ENCODE measurements at places on chromosomes 2 and 18.

- no peak for DNase-seq
These were observed 246.7 kb upstream of the EPAS1 start for GRCh38 chr2:46050489-46050888.

- no peak for DNase-seq
These were observed 47.1 kb upstream of the REL start for GRCh38 chr2:60834270-60834717.

DNA sequence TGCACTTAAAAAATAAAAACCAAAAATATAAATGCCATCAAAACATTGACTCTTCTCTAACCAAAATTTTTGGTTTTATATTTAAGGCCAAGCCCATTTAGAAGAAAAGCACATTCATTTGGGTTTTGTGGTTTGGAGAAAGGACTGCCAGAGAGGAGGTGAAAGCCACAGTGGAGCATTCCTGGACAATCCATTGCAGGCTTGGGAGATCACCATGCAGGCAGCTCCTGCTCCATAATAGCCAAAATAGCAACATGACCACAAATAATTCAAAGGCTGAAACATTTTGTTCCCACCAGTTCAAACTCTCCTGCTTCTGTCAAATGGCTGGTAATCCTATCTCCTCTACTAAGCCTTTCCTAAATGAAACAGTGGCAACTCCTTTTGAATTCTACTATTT is 73.5 kb downstream of the GALNT3 start:
- no peak for DNase-seq

- no peak for DNase-seq
These were observed 68.8 kb downstream of the CAVIN2 start for GRCh38 chr2:191778041-191778440.

- DNase-seq, result no peak
These were observed 294.3 kb downstream of the SRBD1 start for GRCh38 chr2:45316576-45317338.

- no peak for DNase-seq
These were observed 58.7 kb upstream of the PEX13 start for GRCh38 chr2:60958800-60959199.

DNA sequence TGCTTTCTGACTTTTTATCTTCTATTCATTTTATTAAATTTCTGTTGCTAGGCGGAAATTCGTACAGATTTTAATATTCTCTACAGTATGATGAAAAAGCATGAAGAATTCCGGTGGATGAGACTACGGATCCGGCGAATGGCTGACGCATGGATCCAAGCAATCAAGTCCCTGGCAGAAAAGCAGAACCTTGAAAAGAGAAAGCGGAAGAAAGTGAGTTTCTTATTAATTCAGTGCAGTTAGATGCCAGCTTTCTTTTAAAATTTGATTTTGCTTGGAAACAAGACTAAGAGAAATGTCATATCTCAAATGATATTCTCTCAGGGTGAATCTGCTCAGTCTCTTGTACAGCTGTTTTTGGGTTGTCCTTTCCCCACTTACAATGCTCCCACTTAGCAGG is 84.3 kb downstream of the MGAT5 start:
- DNase-seq, result no peak

DNA sequence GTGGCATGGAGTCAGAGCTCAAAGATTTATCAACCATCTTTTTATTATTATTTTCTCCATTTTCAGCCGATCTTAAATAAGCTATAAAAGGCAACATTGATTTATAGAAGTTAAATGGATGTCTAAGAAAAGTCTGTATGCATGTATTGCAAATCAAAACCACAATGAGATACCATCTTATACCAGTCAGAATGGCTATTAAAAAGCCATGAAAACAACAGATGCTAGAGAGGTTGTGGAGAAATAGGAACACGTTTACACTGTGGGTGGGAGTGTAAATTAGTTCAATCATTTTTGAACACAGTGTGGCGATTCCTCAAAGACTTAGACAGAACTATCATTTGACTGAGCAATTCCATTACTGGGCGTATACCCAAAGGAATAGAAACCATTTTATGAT is 731.0 kb downstream of the CNTNAP5 start:
- DNase-seq, result no peak

DNA sequence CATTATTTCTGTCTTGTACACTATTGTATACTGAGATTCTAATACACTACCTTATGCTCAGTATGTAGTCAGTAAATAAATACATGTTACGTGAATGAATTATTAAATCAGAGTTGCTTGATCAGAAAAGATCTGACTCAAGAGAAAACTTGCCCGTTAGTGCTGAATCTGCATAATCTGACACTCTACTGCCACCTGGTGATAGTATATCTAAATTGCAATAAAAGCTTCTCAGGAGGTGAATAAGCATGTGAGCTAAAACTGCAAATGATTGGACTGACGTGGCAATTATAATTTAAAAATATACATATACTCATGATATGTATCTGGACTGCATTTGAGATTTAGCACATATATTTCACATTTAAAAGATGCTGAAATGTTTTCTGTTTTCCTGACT is 70.4 kb downstream of the KIAA1328 start:
- peak; percentile 8 for DNase-seq

GRCh38 chr2:194854941-194855340 is 802.1 kb upstream of the SLC39A10 start:
- DNase-seq, result no peak

DNA sequence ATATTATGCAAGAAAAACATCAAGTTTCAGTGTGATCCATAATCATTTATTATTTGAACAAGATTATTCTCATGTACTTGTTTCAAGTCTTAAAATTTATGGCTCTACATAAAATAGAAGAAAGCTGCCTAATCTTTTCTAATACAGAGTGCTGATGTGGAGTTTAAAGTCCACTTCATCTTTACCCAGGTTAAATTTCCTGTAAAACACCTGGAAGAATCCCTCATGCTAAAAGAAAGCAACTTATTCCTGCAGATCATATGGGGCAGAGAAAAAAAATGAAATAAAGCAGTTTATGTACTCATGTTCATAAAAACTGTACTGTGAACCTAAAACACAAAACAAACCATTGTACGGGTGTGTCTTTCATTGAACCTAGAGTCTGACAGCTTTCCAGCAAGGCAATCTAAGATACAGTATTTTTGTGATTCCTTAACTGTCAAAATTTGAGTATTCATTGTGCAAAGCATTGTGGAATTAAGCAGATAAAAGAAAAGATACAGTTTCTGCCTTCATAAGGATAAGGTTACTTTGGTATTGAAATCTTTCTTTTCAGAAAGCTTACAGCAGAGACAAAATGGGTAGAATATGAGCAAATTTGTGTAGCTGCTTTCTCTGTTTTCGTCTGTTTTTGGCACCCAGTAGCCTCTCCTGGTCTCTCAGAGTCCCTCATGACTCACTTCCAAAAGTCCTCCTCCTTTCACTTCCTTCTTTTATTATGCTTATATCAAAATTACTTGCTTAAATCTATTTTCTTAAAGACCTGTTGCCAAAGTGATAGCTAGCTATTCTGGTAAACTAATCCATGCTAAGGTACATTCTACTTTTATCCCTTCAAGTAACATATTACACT is 26.9 kb upstream of the GLS start:
- DNase-seq, result peak; percentile 22

DNA sequence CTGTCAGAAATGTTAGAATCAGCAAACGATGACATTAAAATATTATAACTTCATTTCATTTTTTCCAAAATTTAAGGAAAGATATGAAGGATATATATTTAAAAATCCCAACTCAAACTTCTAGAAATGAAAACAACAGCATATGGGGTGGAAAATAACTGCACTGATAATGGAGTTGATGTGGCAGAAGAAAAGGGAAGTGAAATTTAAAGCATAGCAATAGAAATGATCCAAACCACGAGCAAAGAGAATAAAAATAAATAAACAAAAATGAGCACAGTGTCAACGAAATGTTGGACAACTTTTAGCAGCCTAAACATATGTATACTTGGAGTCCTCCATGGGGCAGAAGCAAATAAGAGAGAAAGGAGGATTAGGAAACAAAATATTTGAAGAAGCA is 280.2 kb downstream of the KCNJ3 start:
- no peak for DNase-seq

- DNase-seq, result no peak
These were observed 27.8 kb downstream of the AGFG1 start for GRCh38 chr2:227499627-227500300.

GRCh38 chr2:129726216-129726615 is 253.2 kb upstream of the RAB6C start:
- no peak for DNase-seq

GRCh38 chr2:194730266-194730665 is 926.8 kb upstream of the SLC39A10 start:
- no peak for DNase-seq

DNA sequence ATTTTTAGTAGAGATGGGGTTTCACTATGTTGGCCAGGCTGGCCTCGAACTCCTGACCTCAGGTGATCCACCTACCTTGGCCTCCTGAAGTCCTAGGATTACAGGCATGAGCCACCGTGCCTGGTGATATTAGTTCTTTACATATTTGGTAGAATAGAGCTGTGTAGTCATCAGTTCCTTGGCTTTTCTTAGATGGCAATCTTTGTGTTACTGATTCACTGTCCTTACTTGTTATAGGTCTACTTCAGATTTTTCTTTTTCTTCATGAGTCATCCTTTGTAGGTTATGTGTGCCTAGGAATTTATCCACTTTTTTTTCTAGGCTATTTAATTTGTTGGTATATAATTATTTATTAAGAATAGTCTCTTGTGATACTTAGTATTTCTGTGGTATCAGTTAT is 30.3 kb upstream of the ZSWIM2 start:
- DNase-seq, result no peak

- peak; percentile 46 for DNase-seq
These were observed 31.8 kb downstream of the CRIM1 start for GRCh38 chr2:36387258-36387916.

GRCh38 chr2:45821558-45822271 is 170.2 kb downstream of the PRKCE start:
- no peak for DNase-seq

- no peak for DNase-seq
These were observed 410.4 kb downstream of the DSC3 start for GRCh38 chr18:30632071-30632698.

GRCh38 chr2:232340171-232340935 is 38.2 kb upstream of the ALPP start:
- DNase-seq, result no peak

GRCh38 chr2:77034445-77034844 is 487.7 kb downstream of the LRRTM4 start:
- no peak for DNase-seq

GRCh38 chr2:241425368-241425767 is 69.3 kb downstream of the FARP2 start:
- no peak for DNase-seq

DNA sequence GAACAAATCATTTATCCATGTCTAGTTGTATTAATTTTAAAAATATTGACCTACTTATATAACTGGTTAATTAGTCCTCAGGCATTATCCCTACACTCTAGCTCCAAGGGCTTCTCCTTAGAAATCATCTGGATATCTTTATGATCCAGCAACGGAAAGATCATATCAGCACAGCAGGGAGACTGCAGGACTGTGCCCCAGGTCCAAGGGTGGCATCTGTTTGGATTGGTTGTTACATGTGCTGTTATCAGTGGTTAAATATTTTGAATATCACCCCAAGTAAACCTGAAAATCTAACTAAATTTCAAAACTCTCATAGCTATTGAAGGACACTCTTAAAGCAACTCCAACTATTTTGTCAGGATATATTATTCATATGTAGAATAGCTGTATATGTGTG is 556.2 kb upstream of the ZEB2 start:
- no peak for DNase-seq

DNA sequence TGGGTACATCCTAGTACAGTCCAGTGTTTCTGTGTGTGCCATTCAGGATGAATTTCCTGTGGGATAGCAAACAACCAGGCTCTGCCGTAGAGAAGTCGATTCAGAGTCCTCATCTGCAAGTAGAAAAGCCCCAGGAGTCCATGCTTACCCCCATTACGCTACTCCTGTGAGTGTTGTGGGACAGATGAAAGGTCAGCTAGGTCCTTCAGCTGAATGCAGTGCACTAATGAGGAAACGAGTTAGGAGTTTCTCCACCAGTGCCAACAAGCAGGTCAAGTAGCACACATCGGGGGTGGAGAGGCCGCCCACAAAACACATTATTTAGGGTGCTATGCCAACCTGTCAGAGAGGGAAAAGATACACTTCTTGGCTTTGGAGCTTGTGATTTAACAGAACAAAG is 2.5 kb upstream of the GPR39 start:
- no peak for DNase-seq

DNA sequence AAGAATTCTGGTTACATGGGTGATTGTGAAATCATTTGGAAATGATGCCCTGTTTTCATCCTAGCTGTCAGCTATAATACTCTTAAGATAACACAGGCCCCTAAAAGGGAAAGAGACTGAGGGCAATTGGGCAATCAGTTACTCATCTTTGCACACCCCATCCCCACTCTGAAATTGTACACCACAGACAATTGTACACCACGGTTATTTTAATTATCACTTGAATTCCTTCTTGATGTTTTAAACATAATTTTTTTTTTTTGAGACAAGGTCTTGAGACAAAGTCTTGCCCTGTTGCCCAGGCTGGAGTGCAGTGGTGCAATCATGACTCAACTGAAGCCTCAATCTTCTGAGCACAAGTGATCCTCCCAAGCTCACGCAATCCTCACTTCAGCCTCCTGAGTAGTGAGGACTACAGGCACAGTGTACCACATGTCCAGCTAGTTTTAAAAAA is 862.4 kb upstream of the ACVR2A start:
- no peak for DNase-seq

GRCh38 chr2:207936380-207936779 is 88.9 kb downstream of the PLEKHM3 start:
- no peak for DNase-seq

GRCh38 chr18:60446821-60447220 is 74.2 kb upstream of the MC4R start:
- no peak for DNase-seq

GRCh38 chr2:145807968-145808367 is 1288.0 kb upstream of the ZEB2 start:
- no peak for DNase-seq

DNA sequence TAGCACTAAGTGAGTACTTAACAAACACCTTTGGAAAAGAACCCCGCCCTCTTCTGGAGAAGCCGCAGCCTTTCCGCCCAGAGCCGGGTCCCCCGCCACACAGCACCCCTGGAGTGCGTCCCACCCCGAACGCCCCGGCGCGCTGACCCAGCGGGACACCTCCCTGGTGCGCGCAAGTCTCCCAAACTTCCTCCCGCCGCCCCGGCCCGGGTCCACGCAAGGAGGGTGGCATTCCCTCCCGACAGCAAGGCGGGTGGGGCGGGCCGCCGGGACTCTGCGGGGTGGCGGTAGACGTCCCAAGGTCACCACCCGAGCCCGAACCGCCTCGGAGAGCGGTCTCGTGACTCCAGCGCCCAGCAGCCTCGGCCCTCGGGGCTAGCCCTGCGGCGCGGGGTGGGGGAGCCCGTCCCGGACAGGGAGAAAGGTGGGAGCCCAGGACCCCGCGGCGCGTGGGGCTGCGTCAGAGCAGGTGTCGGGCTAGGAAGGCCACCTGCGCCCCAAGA is 598 bp downstream of the CCDC93 start:
- peak; percentile 45 for DNase-seq

All from bone marrow (tissue), 2 donors.